Osteocyte (in vitro differentiated cells): ENCODE measurements at places on chromosomes 12 and 14. TPM values are rescaled to one million over a fixed set of nuclear protein-coding genes. Genes with fewer than 3 reads are reported as not detected.

TMTC2 gene
- total RNA-seq, result 19.8 and 20.2 TPM in 2 replicates

DNA sequence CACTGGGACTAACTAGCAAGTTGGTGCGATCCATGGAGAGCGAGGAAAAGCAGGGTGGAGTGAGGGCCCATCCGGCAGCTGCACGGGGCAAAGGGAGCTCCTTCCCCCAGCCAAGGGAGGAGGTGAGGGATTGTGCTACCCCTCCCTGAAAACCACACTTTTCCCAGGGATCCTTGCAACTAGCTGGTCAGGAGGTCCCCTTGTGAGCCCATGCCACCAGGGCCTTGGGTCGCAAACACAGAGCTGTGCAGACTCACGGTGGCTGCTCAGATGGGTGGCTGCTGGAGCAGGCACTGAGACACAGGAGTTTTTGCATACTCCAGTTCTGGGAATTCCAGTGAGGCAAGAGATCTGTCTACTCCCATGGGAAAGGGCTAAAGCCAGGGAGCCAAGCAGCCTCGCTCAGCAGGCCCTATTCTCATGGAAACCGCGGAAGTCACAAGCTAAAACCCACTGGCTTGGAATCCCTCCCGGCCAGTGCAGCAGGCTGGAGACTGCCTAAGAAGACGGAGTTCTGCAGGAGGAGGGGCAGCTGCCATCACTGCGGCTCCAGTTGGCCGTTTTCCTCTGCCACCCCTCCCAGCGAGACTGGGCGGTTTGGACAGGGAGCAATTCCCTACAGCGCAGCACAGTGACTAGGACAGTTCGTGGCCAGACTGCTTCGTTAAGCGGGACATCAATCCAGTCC is 10.9 kb upstream of the ZNF705A start:
- DNase-seq, result no peak

- peak; percentile 83 for DNase-seq
These were observed 544.0 kb downstream of the CCER1 start for GRCh38 chr12:90410962-90411361.

GRCh38 chr14:91919814-91920213 is 27.7 kb downstream of the FBLN5 start:
- no peak for DNase-seq
